GM23248 (cell line): ENCODE measurements at places on chromosomes 3 and 15. TPM values are rescaled to one million over a fixed set of nuclear protein-coding genes. Genes with fewer than 3 reads are reported as not detected.

Gene CPB1
- not detected in 2 replicates for total RNA-seq

Gene MEIS2
- total RNA-seq, result 23.7 and 29.3 TPM in 2 replicates

DNA sequence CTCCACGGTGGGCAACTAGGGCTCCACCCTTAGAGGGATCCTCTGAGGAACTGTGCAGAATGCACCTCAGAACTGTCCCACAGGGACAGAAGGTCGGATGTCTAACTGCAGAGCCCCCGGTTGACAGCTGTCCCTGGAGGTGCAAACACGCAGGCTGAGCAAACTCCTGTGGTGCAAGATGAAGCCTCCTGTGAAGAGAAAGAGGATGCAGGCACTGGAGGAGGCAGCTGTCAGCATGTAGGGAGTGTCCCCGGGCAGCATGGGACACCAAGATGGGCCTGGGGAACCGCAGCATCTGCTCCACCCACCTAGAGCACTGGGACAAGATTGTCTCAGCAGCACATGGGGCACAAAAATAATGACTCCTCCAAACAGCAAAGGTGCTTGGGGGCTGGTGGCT is 258.9 kb downstream of the ABHD5 start:
- no peaks in the 10 kb centered on the region for H3K4me1 ChIP-seq
- DNase-seq, result no peak
- H3K36me3 ChIP-seq, result no peaks in the 10 kb centered on the region
- no peak overlapping the region for H3K27ac ChIP-seq
- peaks cover 21% of the 10 kb centered on the region for H3K27me3 ChIP-seq

Gene PLSCR5
- not detected in 2 replicates for total RNA-seq
